ENCODE measurements at places on chromosomes 7 and 10.

GRCh38 chr10:71857934-71858890 lies 7.2 kb upstream of the PSAP start:
- no peak for DNase-seq

GRCh38 chr10:60943316-60944057 lies 498 bp downstream of the RHOBTB1 start:
- peak; percentile 35 for DNase-seq

DNA sequence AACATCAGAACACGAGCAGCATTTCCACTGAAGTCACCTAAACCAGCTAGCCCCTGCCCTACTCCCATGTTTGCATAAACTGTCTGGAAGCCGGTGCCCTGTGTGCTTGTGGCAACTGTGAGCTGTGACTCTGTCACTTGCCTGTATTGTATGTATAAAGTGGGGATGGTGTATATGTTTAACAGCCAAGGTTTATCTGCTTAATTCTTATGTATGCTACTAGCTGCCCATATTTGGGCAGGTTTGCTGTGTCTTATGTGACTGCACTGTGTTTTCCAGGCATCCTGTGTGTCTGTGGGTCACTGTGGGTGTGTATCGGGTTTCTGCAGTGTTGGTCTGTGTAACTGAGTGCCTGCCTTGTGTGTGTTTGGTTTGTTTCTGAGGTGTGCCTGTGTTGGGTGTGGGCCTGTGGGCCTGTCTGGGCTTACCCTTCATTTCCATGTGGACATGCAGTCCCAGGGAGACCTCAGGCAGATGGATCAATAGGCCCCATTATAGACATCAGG lies 9.3 kb downstream of the LBX1 start:
- no peak for DNase-seq

DNA sequence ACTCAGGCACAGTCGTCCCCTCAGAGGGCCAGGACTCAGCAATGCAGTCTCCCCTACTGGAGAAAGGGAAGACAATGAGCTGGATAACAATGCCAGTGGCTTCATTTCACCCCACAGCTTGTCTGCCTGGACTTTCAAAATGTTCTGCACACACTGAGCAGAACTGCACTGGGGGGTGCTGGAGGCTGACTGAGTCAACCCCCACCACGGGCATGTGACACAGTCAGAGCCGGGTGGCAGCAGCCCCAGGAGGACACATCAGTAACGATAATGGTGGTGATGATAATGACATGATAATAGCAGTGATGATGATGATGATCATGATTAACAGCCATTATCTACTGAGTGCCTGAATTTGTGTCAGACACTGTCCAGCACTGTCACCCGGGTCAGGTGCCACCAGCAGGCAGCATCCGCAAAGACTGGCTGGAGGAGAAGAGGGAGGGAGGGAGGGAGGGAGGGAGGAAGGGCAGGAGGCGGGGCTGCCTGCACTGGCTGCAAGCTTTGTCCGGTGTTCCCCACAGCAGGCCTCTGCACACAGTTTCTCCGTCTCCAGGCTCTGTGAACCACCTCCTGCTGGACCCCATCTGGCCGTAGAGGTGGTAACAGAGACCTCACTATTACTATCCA lies 67.4 kb downstream of the PLXNA4 start:
- DNase-seq: no peak

GRCh38 chr7:151178236-151178635 lies 8.8 kb downstream of the ASB10 start:
- DNase-seq: no peak

DNA sequence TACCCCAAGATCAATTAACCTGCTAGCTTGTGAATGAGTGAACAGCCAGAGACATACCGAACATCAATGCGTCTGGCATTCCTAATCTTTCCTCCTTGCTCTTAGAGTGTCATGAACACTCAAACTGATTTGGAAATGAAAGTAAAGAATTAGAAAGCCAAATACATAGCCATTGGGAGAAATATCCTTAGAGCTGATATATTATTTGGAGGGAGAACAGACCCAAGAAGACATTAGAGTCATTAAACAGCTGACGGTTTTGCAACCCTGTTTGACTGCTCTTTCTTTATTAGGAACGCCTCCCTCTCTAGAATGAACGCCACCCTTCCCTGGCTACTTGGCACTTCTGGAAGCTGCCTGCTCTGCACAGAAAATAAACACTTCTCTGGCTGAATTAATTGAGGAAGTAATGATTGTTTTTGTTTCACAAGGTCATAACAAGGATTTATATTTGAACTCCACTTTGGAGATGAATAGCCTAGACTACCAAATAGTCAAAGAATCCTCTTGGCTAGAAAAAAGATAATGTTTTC lies 42.8 kb downstream of the CTTNBP2 start:
- DNase-seq: no peak

- DNase-seq: peak; percentile 7
Measured at GRCh38 chr7:29243910-29244655, 49.5 kb downstream of the CHN2 start.

GRCh38 chr10:99834410-99834809 lies 52.0 kb downstream of the ABCC2 start:
- peak; percentile 98 for DNase-seq

GRCh38 chr10:3423384-3423783 lies 250.8 kb upstream of the PITRM1 start:
- no peak for DNase-seq

DNA sequence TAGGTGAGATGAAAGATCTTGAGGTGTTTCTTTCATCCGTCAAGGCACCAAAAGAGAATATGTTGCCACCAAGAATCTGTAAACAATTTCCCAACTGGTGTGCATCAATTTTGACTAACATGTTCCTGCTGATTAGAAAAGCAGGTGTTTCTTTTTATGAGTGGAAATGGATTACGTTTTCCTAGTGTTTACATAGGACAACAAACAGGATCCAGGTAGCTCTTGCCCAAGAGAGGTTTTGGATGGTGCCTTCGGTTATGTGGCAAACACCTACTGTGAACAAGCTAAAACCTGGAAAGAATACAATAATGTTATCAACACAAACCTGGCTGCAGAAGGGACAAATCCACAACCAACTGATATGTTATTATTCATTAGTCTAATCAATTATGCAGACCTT lies 53.6 kb upstream of the WNT16 start:
- no peak for DNase-seq

- peak; percentile 21 for DNase-seq
Measured at GRCh38 chr7:74527842-74528241, 74.1 kb downstream of the GTF2IRD1 start.

GRCh38 chr10:110679486-110680272 lies 35.5 kb downstream of the RBM20 start:
- no peak for DNase-seq

GRCh38 chr10:88157981-88158465 lies 294.6 kb downstream of the PTEN start:
- peak; percentile 85 for DNase-seq

GRCh38 chr7:43753271-43753810 lies 5.1 kb upstream of the BLVRA start:
- no peak for DNase-seq

DNA sequence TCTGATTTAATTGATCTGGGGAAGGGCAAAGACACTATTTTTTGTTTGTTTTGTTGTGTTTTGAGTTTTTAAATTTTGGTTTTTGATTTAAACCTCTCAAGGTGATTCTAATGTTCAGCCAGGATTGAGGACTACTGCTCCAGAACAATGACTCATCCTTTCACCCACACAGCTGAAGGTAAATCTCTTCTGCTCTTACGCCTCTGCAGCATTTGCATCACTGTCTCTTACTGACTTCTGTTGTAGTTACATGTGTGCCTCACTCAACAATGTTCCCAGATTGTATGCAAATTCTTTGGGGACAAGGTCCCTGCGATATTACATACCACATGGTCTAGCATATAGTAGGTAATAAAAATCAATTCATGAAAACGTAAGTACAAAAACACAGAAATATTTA lies 467.5 kb upstream of the LRRN3 start:
- peak; percentile 3 for DNase-seq

- DNase-seq: no peak
Measured at GRCh38 chr10:2984682-2985081, 82.7 kb upstream of the PFKP start.

- DNase-seq: no peak
Measured at GRCh38 chr7:29605671-29606070, 42.0 kb downstream of the PRR15 start.

DNA sequence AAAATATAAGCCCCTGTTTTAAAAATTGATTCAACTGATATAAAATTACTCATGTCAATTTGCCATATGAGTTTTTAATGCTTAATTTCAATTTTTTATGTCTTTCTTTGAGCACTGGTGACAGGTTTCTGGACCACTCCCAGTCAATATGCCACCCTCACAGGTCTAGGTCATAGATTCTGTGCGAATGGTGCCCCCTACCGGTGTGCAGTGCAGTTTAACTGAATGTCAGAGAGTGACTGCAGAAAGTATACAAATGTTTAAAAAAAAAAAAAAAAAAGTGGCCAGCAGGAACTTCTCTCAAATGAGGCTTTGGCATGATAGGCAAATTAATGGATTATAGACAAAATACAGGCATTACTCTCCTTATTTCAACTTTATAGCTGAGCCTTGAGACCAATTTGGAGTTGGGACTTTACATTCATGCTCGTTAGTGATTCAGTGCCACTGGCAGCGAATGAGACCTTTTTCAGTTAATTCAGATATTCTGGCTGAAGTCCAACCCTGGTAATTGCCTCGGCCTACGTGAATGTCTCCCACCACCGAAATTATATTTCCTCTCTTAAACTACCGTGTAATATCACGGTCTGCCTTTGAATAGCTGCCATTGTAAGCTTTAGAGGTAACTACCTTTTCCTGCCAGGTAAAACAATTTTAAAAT lies 427.6 kb downstream of the PHTF2 start:
- DNase-seq: peak; percentile 20

- no peak for DNase-seq
Measured at GRCh38 chr10:116097239-116097784, 175.7 kb downstream of the GFRA1 start.

DNA sequence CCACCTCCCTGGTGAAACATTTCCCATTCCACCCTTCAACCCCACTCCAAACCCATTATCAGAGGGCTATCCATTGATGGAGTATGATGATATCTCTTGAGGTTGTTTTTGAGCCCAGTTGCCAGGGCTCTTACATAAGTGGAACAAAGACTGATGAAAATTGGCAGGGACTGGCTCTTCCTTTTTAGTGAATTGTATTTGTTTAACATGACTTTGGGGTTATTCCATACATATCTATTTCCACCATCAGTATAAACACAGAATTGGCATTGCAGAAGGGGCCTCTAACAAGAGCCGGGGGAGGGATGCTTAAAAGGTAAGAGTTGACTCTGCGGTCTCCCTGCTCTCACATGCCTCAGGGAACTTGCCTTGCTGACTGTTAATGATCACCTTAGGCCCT lies 28.9 kb downstream of the FZD1 start:
- DNase-seq: no peak

- no peak for DNase-seq
Measured at GRCh38 chr7:94252124-94252523, 142.6 kb upstream of the COL1A2 start.

- peak; percentile 62 for DNase-seq
Measured at GRCh38 chr10:92544296-92544695, 29.6 kb downstream of the IDE start.

DNA sequence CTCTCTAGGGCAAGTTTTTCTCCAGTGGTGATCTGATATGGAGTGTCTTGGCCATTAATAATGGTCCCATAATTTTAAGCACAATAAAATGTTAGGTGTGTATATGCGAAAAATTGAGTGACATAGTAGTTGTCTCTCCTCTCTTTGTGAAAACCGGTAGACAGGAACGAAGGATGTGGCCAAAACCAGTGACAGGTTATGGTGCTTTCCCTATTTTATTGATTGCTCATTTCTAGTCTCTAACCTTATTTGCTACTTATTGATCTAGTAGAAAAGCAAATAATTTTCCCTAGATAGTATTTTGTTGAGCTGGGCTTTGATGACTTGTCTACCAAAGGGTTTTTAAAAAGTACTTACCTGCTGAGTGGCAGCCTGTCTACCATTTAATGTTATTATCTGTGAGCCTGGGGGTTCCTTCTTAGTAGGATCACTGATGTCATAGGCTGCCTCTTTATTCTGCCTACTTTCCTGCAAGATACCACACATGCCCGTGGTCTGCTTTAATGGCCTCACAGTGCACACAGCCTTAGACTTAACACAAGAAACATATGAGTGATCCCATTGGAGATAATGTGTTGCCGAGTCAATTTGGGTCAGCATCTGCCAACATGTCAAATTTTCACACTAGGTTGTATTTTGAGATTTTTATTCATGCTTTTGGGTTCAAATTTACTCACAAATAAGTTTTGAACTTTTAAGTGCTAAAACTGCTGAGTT lies 100.0 kb downstream of the AUTS2 start:
- DNase-seq: no peak

GRCh38 chr7:65379318-65379717 lies 5.7 kb downstream of the ZNF92 start:
- DNase-seq: peak; percentile 5

DNA sequence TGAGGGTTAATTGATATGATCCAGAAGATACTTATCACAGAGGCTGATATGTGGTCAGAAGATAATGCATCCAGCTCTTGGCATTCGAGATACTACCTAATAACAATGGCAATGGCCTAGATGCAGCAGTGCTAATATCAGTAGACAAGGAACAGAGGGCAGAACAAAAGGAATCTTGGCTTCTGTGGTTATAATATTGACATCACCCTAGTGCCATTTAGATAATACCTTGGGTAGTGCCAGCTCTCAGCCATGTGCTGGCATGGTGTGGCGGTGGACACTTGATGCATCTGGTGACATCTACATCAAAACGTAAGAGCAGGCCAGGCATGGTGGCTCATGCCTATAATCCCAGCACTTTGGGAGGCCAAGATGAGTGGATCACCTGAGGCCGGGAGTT lies 101.8 kb downstream of the CALN1 start:
- DNase-seq: no peak

- DNase-seq: no peak
Measured at GRCh38 chr7:50214771-50215170, 89.7 kb upstream of the IKZF1 start.

DNA sequence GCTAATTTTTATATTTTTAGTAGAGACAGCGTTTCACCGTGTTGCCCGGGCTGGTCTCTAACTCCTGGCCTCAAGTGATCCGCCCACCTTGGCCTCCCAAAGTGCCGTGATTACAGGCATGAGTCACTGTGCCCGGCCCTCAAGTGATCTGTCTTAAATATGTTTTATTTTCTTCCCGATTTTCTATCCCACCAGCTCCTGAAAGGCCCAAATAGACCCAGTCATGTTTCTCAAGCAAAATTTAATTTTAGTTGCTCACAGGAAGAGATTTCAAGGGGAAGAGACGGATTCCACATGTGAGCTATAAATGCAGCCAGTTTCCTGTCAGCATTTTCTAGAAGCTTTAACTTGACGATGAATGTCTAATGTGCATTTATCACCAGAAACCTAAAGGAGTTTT lies 12.0 kb downstream of the DENND10 start:
- no peak for DNase-seq

DNA sequence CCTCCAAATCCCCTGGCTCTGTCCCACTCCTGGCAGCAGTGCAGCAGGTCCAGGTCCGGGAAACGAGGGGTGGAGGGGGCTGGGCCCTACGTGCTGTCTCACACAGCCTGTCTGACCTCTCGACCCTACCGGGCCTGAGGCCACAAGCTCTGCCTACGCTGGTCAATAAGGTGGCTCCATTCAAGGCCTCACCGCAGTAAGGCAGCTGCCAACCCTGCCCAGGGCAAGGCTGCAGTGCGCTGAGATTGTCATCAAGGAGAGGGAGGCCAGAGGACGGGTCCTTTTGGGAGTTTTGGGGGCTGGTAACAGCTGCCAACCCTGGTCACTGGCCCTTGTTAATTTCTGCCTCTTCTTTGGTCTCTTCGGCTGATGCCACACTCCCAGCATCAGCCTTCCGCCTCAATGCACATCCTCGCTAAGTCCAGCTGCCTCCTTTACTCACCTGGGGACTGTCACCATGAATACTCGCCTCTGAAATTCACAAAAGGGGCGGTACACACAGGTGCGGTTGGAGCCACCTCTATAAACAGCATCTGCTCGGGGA lies 3.5 kb downstream of the EPO start:
- no peak for DNase-seq
